ENCODE measurements at places on chromosomes 4 and X.

GRCh38 chrX:54821310-54821709, 13.8 kb downstream of the MAGED2 start:
- no peak for DNase-seq

DNA sequence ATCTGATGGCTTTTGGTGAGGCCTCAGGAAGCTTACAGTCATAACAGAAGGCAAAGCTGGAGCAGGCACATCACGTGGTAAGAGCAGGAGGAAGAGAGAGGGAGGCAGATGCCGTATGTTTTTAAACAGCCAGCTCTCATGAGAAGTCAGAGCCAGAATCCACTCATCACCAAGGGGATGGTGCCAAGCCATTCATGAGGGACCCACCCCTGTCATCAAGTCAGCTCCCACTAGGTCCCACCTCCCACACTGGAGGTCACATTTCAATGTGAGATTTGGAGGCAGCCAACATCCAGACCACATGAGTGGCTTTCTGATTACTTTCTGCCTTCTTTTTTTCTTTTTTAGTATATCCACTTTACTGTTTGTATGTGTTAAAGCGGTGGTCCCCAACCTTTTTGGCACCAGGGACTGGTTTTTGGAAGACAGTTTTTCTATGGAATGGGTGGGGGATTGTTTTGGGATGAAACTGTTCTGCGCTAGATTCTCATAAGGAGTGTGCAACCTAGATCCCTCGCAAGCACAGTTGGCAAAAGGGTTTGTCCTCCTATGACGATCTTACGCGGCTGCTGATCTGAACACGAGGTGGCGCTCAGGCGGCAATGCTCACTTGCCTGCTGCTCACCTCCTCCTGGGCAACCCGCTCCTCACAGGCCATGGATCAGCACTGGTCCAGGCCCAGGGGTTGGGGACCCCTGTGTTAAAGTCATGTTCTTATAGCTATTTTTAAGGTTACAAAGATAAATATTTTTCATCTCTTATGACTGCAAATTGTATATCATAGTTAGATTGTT, 61.7 kb downstream of the SLIT2 start:
- DNase-seq, result no peak

- DNase-seq, result no peak
Observed at GRCh38 chr4:98930311-98930865, 1.5 kb upstream of the EIF4E start.

- no peak for DNase-seq
Observed at GRCh38 chrX:13360146-13360545, 40.3 kb upstream of the ATXN3L start.

DNA sequence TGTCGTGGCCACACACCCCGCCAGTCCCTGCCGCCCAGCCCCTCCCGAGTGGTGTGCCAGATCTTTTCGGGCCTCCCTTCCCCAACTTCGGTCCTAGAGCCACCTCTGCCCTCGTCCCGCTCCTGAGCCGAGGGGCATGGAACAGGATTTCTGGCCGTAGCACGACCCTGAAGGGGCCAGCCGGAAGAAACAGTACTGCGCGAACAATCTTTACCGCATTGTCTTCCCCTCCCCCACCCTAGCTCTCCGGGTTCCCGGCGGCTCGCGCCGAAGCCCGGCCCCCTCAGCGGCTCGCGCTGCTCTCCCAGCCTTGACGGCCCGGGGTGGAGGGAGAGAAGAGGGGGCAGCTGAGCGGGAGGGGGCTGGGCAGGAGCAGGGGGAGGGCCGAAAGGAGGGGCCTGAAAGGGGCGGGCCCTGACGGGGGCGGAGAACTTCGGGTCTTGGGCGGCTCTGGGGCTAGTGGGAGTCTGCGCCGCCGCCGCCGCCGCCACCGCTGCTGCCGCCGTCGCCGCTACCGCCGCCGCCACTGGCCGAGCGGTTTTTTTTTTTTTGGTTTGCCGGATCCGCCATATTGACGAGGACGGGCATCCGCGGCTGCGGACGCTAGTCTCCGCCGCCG, at the start of gene USP9X:
USP9X (plus strand) TSS at position 553 of the 619 bp plus-strand sequence. CDS start 38,184 bp downstream, outside the sequence.
- peak; percentile 70 for DNase-seq

DNA sequence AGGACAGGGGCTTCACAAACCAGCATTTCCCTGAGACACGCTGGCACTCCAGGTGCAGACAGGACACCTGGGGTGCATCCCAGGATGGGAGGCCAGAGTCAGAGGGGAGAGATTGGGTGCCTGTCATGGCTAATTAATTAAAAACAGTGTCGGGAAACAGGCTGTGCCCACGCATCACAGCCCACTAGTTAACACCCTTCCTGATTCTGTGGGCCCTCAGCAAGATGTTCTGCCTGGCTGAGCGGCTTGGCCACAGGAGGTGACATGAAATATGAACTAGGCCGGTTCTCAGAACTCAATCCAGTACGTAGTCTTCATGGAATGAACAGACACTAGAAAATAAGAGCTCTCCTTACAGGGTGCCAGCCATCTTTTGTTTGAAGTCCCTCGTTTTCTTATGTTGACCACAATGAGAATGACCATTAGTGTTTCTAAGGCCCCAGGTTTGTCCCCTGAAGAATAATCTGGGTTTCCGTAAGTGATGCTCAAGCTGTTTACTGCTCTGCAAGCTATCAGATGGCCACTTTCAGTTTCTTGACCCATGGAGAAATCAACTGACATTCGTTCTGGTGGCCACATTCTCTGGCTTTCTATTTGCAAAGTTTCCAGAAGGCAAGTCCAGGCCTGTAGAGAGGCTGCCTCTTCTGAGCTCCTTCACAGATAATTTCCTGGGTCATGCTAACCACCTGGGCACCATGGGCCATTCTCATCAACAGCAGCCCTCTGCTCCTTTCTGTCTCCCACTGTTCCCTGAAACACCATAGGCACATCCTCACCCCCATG, 72.3 kb downstream of the SLC34A2 start:
- no peak for DNase-seq

- DNase-seq, result no peak
Observed at GRCh38 chr4:71132486-71132885, 139.0 kb downstream of the DCK start.

DNA sequence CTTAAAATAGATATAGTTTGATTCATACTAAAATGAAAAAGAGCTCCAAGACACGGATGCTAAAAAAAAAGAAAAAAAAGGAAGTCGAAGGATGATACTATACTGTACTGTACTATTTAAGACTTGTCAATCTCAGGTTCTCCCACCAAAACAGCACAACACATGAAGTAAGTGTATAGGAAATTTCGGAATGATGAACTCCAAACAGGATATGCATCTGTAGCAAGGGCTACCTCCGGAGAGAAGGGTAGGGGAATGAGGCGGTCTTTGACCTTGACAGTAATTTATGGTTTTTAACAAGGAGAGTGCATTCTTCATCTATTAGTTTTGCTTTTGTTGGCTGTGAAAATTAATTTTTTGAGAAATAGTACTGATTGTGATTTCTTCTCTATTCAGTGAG, 541 bp upstream of the FIP1L1 start:
- DNase-seq, result no peak

- no peak for DNase-seq
Observed at GRCh38 chr4:128837198-128837597, 27.7 kb downstream of the JADE1 start.

GRCh38 chrX:18755651-18756050, 48.2 kb downstream of the PPEF1 start:
- no peak for DNase-seq

- no peak for DNase-seq
Observed at GRCh38 chr4:658681-659667, 15.1 kb downstream of the ATP5ME start.

- no peak for DNase-seq
Observed at GRCh38 chrX:47649781-47650163, 591 bp downstream of the ELK1 start.

DNA sequence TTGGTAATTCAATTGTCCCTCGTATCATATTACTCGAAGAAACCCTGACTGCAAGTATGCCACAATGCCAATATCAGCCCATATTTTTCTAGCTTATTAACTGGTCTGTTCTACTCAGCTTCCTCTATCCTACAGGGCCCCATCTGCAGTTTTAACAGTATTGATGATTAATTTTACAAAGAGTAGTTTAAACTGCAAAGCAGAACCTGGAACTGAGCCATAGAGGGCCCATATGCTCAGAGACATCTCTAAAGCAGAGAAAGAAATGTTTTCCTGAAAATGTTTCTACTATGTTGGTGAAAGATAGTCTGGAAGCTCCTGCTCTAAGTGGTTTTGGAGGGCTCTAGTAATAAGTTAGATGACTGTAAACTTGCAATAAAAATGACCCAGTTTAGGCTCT, 259.4 kb upstream of the CENPE start:
- DNase-seq, result no peak
